ENCODE measurements at places on chromosomes 1 and 21.

DNA sequence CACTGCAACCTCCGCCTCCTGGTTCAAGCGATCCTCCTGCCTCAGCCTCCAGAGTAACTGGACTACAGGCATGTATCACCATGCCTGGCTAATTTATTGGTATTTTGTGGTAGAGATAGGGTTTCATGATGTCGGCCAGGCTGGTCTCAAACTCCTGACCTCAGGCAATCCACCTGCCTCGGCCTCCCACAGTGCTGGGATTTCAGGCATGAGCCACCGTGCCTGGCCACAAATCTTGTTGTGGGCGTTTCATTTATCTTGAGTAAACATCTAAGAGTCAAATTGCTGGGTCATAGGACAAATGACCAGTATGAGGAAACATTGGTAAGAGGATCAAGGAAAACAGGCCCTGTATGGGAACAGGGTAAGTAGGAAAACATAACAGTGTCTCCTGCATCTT lies 17.9 kb downstream of the TMEM200B start:
- DNase-seq = no peak

DNA sequence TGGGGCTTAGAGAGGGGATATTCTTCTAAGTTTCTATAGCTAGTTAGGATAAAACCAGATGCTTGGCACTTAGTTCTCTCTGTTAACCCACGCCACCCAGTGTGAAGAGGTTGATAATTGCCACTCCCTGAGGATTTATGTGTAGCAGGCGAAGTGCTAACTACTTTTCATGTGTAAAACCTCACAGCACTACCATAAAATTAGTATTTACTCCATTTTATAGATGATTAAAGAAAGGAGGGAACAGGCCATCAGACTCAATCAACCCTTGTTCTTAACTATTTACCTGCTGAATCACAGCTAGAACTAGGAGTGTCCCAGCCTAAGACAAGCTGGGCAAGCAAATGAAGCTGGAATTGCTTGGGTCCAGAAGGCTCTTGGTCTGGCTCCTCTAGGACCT lies 8.9 kb downstream of the LIN28A start:
- DNase-seq = no peak

GRCh38 chr1:184811439-184812111 lies 56.9 kb upstream of the EDEM3 start:
- DNase-seq = no peak

DNA sequence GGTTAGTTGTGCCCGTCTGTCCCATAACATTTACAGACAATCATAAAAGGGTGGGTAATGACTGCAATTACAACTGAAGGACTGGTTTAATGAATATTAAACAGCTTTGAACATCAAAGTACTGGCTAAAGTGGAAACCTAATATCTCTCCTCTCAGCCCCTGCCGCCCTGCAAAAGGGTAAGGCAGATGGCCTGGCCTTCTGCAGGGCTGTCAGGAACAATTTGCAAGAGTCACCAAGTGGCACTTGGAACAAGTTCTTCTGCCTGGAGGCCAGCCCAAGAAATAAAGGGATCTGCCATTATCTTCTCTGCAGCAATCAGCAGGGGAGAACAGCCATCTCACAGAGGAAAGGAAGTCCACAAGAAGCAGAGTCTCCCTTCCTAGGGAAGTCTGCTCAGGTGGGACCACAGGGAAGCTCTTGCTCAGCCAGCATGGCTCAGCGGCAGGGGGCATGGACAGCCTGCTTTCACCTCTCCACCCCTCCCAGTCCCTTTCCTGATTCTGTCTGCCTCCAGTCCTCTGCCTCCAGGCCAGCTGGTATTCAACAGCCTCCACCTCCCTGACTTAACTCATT lies 96.1 kb downstream of the TRABD2B start:
- no peak for DNase-seq

GRCh38 chr21:28509031-28509430 lies 483.6 kb downstream of the LTN1 start:
- DNase-seq = no peak
